ENCODE measurements at places on chromosomes 13 and 19. TPM values are rescaled to one million over a fixed set of nuclear protein-coding genes. Genes with fewer than 3 reads are reported as not detected.

The CPB2 gene
- not detected for total RNA-seq

The DNAAF3 gene
- total RNA-seq: 5.9 TPM

DNA sequence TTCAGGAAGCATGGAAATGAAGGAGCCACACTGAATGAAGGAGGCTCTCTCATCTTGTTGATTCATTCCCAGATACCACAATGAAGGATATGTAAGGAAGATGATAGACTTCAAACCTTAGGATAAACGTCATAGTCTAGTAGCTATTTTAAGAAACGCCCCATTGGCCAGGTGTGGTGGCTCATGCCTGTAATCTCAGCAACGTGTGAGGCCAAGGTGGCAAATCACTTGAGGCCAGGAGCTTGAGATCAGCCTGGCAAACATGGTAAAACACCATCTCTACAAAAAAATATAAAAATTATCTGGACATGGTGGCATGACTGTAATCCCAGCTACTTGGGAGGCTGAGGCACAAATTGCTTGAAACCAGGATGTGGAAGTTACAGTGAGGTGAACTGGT is 17.1 kb upstream of the ZNF841 start:
- DNase-seq: no peak

GRCh38 chr13:45496942-45497341 is 32.2 kb downstream of the COG3 start:
- no peak for DNase-seq

GRCh38 chr13:79745081-79745480 is 264.1 kb downstream of the NDFIP2 start:
- DNase-seq: no peak

GRCh38 chr19:7340959-7341837 is 7.5 kb upstream of the ARHGEF18 start:
- peak; percentile 94 for DNase-seq

GRCh38 chr19:28641395-28641794 is 571.6 kb downstream of the UQCRFS1 start:
- no peak for DNase-seq

All from WTC11 (cell line).